NCI-H2081 (cell line): ENCODE measurements at places on chromosomes 3 and 15.

GRCh38 chr3:189325454-189325853 lies 153.7 kb downstream of the TPRG1 start:
- DNase-seq: no peak

- DNase-seq: no peak
Observed at GRCh38 chr15:92079047-92079446, 225.5 kb downstream of the SLCO3A1 start.

GRCh38 chr3:156459434-156459833 lies 95.5 kb downstream of the SSR3 start:
- no peak for DNase-seq

DNA sequence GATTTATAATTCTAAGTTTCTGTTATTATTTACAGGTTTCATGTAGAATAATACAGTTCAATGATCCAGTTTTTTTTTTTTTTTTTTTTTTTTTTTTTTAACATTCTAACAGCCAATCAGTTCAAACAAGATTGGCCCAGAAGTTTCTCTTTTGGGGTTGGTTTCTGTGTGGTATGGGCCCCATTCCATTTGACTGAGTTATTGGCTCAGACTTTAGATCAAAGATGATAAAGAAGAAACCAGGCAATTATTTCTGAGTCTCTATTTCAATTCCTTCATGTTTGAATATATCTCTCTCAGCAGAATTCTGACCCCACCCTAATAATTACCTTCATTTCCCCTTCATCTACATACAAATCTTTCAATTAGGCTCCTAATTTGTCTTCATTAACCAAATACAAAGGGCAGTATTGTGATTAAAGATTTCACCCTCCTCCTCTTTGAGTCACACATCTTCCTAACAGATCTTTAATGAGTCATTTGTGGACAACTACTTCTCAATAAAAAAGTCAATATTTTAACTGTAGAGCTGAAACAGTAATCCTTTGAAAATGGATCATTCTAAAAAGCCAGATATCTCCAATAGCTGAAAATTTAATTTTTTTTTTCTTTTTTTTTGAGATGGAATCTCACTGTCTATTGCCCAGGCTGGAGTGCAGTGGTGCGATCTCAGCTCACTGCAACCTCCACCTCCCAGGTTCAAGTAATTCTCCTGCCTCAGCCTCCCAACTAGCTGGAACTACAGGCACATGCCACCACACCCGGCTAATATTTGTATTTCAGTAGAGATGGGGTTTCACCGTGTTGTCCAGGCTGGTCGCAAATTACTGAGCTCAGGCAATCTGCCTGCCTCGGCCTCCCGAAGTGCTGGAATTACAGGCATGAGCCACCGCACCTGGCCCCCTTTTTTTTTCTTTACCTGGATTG lies 878.8 kb downstream of the NAALADL2 start:
- no peak for DNase-seq

- no peak for DNase-seq
Observed at GRCh38 chr3:155948476-155948875, 78.0 kb downstream of the GMPS start.

- no peak for DNase-seq
Observed at GRCh38 chr15:80182611-80183261, 29.9 kb downstream of the FAH start.
